ENCODE measurements at places on chromosomes 7 and 10.

DNA sequence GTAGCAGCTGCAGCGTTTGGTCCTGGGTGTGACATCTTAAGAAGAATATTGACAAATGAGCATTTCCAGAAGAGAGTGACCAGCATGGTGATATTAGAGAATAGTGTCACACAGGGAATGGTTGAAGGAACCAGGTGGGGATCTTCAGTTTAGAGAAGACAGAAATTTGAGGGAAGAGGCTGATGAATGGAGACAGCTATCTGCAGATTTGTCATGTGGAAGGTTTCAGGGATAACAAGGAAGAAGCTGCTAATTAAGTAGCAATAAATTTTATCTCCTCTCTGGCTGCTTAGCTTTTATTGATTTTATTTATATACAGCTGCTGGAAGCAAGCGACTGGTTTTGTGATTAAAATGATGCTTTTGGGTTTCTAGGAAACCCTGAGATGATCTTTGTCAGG, 26.0 kb downstream of the SDK1 start:
- DNase-seq = no peak

DNA sequence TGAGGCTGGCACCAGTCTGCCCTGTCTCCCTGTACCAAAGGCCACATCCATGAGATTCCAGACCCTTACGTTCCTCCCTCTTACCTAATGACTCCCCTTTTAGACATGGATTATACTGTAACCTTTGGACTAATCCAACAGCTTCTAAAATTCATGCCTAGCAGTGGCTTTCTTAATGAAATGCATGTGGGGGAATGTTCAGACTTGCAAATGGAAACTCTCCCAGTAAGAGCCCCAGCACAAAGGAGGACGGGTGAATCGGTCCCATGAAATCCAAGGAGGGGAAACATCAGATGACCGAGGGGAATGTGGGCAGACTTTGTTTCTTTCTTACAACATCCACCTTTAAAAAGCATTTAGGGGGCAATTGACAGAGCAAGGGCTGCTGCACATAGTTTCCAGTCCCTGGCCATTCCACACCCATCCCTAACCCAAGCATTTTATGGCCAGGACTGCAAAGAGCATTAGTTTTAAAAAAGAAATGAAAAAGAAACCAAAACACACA, 71.5 kb downstream of the COL13A1 start:
- DNase-seq = no peak

DNA sequence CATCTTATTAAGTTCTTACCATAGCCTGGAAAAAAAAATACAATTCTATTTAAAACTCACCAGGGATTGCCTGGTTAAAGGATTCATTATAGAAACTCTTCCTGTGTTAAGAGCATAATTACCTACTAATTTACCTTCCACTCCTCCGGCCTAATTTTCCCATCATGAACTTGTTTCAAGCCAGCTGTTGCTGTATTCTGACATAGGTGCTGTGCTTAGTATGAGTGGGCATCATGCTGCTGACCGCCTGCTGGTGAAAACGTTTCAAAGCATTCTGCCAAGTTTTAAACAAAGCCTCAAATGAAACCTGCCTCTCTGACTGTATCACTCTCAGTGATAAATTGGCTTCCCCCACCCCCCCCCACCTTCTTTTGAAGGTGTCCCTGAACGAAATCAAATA, 47.8 kb upstream of the KCNMA1 start:
- DNase-seq = no peak

DNA sequence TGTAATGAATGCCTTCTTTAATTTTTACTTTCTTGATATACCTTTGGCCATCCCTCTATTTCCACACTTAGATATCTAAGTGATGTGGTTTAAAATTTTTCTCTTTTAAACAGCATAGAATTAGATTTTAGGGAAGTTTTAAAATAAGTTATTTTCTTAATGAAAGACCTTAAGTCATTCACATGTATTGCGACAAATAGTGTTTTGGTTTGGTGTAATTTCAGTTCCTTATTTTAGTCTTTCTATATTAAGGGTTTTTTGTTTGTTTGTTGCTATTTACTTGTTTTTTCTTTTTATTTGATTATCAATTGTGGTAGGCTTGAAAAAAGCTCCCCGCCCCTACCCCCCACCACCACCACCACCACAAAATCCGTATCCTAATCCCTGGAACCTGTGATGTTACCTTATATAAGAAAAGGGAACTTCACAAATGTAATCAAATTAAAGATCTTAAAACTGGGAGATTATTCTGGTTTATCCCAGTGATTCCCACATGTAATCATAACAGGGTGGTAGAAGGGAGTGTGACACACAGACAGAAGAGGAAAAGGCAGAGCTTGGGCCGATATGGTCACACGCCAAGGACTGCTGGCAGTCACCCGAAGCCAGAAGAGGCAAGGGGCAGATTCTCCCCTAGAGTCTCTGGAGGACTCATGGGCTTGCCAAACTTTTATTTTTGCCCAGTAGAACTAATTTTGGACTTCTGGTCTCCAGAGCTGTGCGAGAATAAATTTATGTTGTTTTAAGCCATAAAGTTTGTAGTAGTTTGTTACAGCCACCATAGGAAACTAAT, 149.7 kb downstream of the NPSR1 start:
- DNase-seq = no peak

- peak; percentile 61 for DNase-seq
Measured at GRCh38 chr10:70430493-70431445, 10.7 kb downstream of the NODAL start.

GRCh38 chr7:42237811-42238541, 967 bp upstream of the GLI3 start:
- DNase-seq = peak; percentile 85

GRCh38 chr10:128084991-128085390, 41.2 kb downstream of the MKI67 start:
- DNase-seq = no peak

GRCh38 chr10:34547291-34547690, 267.8 kb downstream of the PARD3 start:
- DNase-seq = no peak

- peak; percentile 29 for DNase-seq
Measured at GRCh38 chr10:109961174-109962001, 38.1 kb upstream of the XPNPEP1 start.

- DNase-seq = no peak
Measured at GRCh38 chr7:71843676-71844075, 568.5 kb downstream of the CALN1 start.

- no peak for DNase-seq
Measured at GRCh38 chr10:71799608-71800453, 26.5 kb upstream of the VSIR start.

Data from ELF-1 (cell line).